Activated CD4-positive, alpha-beta memory T cell treated with anti-CD3 and anti-CD28 coated beads for 36 hours (primary cell): ENCODE measurements at places on chromosomes 12 and 14. TPM values are rescaled to one million over a fixed set of nuclear protein-coding genes. Genes with fewer than 3 reads are reported as not detected.

- peak; percentile 46 for DNase-seq
These were observed 39.5 kb downstream of the EVL start for GRCh38 chr14:100104523-100105300.

DNA sequence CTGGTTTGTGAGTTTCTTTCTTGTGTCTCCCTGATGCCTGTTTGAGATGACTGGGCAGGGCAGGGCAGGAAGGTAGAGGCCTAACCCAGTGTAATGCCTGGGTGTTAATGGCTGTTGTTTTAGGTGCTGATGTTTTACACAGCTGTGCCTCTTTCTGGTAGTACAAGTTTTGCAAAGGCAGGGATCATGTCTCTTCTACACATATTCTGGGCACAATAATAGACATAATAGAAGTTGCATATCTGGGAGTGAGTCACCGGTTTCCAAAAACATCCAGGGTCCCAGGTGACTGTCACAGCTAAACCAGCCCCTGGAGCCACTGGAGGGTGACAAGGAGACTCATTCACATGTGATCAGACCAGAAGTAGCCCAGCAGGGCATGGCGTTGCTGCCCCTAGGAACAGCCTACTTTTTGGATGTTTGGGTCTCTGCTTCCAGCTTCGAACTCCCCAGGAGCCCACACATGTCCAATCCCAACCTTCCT lies 18.1 kb downstream of the TPCN1 start:
- no peak for DNase-seq

DNA sequence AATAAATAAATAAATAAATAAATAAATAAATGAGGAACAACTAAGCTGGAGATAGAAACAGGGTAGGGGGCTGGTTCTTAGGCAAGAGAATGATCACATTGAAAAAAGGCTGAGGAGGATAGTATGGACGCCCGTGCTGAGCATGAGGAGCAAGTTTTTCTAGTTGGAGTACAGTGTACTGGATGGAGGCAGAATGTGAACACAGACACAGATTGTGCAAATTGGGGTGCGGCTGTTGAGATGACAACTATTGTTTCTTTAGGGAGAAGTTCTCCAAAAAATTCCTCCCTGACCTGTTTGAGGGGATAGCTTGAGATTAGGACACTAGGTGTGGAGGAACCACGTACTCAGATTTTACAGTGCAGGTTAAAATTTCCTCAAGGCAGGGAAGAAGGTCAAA lies 979 bp upstream of the BIN2 start:
- DNase-seq: no peak

GRCh38 chr12:84605983-84606382 lies 306.6 kb downstream of the SLC6A15 start:
- DNase-seq: no peak

GRCh38 chr14:67650151-67650550 lies 24.3 kb downstream of the VTI1B start:
- no peak for DNase-seq

DNA sequence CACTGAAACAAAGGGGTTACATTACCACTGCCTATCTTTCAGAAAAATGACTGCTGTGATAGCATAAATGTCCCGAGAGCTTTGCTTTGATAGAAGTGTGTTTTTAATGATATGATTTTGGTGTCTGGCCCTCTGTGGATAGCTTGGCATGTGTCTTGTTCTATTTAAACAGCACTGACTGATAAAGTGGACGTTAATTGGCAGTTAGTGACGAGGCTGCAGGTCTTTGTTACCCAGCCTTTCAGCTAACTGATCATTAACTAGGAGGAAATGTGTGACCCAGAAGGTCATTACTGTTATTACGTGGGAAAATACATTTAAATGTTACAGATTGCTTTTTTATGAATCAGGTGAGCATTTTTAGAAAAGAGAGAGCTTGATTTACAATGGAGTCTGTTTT lies 428.3 kb downstream of the DIO2 start:
- DNase-seq: no peak

GRCh38 chr12:19312637-19313036 lies 126.7 kb upstream of the AEBP2 start:
- peak; percentile 13 for DNase-seq

- DNase-seq: no peak
These were observed 209.2 kb upstream of the HMGA2 start for GRCh38 chr12:65615118-65615517.

Gene OR4E2
- not detected for total RNA-seq

DNA sequence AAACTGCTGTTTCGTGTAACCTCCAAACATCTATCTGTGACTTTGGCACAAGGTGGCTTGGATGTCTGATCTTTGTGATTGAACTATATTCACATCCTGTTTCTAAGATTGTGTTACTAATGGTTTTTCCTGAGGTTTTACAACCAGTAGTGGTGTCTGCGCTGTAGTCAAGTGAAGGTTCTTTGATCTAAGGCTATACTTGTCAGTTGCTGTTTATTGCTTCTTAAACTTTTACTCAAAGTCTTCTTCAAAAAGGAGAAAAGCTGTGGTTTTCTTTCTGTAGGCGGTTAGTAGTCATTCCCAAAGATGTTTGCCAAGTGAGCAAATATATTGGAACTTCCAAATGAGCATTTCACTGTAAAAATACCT lies 12.3 kb upstream of the CALM1 start:
- no peak for DNase-seq

- no peak for DNase-seq
These were observed 274.0 kb upstream of the FKBP4 start for GRCh38 chr12:2520722-2521246.

- peak; percentile 69 for DNase-seq
These were observed 32.8 kb downstream of the SH2B3 start for GRCh38 chr12:111438481-111438880.

DNA sequence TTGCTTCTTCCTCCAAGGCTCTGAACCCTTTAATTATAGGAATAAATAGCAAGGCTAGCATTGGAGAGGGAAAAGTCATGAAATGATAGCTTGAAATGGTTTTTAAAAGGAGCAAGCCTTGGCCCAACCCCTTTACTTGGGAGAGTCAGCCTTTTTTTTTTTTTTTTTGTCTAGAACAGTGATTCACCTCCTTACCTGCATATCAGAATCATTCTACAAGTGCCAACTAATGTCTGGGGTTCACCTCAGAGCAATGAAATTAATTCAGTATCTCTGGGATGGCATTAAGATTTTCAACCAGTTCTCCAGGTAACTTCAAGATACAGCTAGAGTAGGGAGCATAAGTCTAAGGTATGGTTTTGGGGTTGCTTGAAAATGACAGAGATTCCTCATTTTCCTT lies 41.3 kb upstream of the TMTC2 start:
- no peak for DNase-seq

GRCh38 chr14:90641615-90642243 lies 174.5 kb downstream of the TTC7B start:
- DNase-seq: no peak

Gene LRTM2
- not detected for total RNA-seq

- no peak for DNase-seq
These were observed 75.2 kb downstream of the NTS start for GRCh38 chr12:85949253-85949652.

- no peak for DNase-seq
These were observed 87.2 kb downstream of the CAND1 start for GRCh38 chr12:67356380-67356774.

- no peak for DNase-seq
These were observed 60.8 kb upstream of the TSPAN8 start for GRCh38 chr12:71218616-71219015.

Gene KRT81
- total RNA-seq: not detected

DNA sequence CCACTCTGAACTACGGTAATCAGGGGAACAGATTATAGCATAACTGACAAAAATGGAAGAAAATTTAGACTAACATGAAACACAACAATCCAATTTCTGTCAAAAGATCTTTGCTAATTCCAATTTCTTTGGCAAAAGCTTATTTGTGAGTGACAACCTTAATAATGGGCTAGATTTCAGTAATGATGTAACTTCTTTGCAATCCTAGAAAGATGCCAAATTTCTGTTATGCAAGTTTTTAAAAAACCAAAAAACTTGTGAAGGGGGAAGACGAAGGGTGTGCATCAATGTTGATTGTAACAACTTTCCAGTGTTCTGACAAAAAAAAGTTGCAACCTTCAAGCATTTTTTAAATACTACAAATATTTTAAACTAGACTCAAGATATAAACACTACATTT lies 59.9 kb downstream of the DICER1 start:
- no peak for DNase-seq

Gene KRT4
- total RNA-seq: not detected

DNA sequence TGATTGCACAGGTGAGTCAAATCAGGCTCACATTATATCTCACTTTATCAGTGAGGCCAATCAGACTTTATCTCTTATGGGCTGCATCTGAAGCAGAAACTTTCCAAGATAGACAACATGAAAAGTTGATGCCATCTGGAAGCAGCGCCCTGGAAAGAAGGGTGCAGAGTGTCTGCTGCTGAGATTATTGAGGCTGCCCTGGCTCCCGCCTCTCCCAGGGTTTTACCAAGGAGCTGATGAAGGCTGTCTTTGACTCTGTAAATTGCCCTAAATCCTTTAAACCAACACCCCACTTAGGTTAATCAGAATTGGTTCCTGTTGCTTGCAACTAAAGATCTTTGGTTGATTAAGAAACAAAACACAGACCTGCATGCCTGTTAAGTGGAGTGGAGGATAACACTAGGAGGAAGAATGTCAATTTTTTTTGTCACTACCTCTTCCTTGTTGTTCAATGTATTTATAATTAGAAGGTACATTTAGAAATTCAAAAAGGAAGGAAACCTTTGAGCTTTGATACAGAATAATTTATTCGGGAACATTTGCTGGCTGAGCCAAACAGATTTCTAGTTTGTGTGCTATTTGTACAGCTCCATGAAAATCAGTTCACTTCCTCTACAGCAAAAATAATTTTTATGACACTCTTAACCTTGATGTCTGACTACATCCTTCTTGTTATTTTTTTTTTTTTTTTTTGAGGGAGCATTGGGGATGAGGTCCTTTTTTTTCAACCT lies 104.1 kb downstream of the VEZT start:
- no peak for DNase-seq

Gene SMCO2
- 0.19 TPM for total RNA-seq

DNA sequence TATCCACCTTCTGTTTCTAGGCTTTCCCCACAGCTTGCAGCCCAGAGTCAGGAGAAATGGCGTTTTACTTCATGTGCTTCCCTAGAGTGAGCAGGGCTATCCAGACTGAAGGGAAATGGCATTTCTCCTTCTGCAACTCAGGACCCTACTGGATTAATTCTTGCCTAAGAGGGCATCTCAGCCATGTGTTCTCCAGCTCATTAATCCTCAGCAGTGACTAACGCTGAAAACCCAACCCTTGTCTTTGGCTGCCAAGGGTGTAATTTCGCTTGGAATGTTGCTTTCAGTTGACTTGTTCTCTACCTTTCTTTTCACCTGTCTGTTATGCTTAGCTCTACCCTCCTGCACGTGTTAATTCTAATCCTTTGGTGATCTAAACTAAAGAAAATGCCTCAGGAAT lies 21.0 kb upstream of the EMP1 start:
- no peak for DNase-seq

Gene GYS2
- total RNA-seq: not detected

Gene AQP5
- not detected for total RNA-seq

DNA sequence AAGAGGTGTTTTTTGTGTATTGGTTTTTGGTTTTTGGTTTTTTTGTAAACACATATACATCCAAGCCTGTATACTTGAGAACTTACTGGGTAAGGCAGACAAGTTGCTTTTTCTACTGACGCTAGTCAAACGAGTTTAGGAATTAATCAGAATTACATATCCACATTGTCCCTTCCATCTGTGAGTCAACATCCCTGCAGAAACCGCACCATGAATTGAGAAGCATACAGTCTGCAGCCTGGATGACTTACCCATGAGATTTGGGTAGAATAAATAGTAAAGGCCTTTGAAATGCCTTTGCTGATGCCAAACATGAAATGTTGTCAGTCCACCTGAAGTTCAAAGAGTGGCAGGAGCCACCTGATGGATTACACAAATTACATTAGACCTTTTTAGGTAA lies 21.4 kb upstream of the C12orf42 start:
- no peak for DNase-seq

DNA sequence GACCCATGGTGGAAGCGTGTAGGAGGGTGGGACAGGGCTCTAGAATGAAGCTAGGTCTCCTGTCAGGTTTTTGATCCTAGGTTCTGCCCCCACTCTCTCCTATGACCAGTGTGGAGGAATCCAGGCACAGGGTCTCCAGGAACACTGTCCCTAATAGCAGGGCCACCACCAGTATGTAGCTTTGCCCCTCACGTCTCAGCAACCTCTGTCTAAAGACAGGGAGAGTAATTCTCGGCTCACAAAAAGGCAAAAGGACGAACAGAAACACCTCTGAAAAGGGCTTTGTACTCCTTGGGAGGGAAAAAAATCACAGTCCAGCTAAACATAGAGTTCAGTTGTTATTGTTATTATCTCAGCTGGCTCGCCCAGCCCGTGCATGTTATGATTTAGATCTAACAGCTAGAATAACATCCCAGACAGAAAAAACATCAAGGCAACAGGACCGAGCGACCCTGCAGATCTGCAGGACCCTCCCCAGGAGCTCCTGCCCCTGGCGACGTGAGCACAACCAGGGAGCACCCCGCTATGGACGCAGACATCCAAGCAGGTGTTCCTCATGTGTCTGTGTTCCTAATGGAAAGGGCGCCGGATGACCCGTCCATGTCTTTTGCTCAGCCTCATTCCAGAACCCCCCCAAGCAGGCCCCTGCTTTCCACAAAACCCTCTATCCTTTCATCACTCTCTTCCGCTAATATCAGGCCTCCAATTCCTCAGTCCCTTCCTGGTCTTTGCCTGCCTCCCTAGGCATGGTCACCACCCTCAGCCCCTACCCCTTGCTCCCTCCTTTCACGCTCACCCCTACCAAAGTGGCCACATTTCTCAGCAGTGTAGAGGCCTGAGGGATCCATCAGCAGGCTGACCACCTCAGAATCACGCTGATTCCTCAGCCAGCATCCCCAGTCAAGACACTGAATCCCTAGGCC lies 14.2 kb upstream of the SLC6A12 start:
- DNase-seq: no peak

DNA sequence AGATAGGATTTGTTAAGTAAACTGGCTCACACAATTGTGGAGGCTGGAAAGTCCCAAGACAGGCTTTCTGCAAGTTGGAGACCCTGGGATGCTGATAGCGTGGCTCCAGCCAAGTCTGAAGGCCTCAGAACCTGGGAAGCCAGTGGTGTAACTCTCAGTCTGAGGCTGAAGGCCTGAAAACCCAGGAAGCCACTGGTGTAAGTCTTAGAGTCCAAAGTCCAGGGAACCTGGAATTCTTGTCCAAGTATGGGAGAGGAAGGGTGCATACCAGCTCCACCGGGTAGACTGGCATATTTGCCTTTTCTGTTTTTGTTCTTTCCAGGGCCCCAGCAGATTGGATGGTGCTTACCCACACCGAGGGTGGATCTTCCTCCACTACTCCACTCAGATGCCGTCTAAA lies 18.1 kb downstream of the GMFB start:
- no peak for DNase-seq

Gene AVPR1A
- not detected for total RNA-seq

Gene SLCO1C1
- not detected for total RNA-seq

Gene RIPK3
- 11.0 TPM for total RNA-seq

Gene IL26
- total RNA-seq: 2.1 TPM
